Caudate nucleus (tissue), 63 donors: ENCODE measurements at places on chromosomes 13 and 19.

DNA sequence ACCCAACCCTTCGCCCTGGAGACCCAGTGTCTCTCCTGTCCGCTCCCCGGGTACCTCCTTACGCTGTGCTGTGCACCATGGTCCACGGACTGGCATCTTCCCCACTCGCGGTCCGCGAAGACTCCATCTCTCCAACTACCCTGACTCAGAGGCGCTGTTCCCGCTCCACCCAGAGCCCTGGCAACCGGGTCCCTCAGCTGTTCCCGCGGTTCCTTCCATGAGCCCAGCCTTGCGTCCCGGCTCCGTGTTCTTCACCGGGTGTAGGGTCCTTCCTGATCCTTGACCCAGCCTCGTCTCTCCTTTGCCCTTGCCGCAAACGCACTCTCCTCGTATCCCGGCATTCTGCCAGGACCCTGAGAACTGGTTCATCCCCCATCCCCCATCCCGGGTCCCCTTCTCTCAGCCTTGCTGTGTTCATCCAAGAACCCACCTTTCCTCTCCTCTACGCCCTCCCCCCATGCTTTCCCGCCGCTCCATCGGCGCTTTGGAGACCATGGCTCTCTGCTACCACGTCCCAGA, 664 bp downstream of the ICAM5 start:
- DNase-seq: no peak

DNA sequence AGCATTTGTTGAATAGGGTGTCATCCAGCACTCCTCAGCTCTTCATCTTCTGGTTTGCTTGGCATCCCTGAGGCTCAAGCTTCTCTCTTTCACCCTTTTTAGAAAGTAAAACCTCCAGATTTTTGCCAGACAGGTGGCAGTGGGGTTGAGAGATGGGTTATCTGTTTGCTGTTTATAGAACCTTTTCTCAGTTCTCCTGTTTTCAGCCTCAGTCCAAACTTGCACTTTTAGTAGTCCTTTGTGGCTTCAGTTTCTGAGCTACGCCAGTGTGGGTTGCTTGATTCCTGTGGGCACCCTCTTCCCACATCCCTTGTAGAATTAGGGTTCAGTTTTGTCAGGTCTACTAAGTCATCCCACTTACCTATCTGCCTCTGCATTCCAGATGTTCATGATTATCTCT, 147.9 kb downstream of the PAN3 start:
- DNase-seq: no peak

- peak; percentile 75 for DNase-seq
Observed at GRCh38 chr13:40190641-40191100, 475.8 kb downstream of the FOXO1 start.

DNA sequence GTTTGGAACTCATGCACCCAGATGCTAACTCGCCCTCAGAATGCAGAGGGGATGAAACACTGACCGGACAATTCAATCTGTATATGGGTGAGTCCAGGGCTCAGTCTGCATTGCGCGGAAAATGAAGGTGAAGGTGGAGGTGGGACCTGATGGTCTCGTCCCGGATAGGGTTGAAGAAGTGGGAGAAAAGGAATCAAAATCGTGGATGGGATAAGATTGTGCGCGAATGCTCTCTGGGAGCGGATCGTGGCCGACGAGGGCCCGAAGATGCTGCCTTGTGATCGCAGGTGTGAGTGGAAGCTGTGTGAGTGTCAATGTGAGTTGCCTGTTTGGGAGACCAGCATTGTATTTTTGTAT, 594 bp upstream of the ZNF850 start:
- DNase-seq: no peak

GRCh38 chr13:35260316-35260715, 216.2 kb downstream of the MAB21L1 start:
- no peak for DNase-seq

DNA sequence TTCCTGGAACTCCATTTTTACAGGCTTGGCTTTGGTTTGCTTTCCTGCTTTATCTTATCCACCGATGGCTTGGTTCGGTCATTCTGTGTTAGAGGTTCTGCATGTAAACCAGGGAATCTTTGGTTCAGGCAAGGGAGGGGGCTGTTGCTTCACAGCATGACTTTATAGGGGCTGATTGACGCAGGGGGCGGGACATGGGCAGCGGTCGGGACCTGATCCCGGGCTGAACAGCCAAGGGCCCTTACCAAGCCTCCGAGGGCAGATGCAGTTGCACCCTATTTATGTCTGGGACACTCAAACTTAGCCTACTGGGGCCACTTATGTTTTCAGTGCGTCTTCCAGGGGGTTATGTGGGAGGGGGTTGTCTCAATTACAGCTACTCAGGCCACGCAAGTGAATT, 312.4 kb downstream of the ZNF536 start:
- DNase-seq: no peak

GRCh38 chr13:27915301-27916207, 4.2 kb upstream of the PDX1 start:
- DNase-seq: no peak

DNA sequence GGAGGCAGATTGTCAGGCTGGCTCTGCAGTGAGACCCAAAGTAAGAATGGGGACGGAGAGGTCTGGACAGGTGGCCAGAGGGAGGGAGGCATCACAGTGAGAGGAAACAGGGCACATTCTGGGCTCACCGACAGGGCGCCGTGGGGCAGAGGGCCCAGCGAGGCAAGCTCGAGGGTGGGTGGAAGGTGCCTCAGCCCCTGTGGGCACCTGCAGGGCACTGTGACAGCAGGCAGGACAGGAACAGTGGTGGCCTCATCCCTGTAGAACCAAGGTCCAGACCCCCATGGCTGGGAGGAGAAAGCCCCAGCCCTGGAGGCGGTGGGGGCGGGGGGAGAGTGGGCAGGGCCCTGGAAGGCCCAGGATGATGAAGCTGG, 27.7 kb downstream of the PIP5K1C start:
- no peak for DNase-seq

GRCh38 chr19:13160557-13160956, 10.3 kb downstream of the IER2 start:
- DNase-seq: no peak

- DNase-seq: no peak
Observed at GRCh38 chr19:6925386-6925785, 38.0 kb downstream of the ADGRE1 start.

DNA sequence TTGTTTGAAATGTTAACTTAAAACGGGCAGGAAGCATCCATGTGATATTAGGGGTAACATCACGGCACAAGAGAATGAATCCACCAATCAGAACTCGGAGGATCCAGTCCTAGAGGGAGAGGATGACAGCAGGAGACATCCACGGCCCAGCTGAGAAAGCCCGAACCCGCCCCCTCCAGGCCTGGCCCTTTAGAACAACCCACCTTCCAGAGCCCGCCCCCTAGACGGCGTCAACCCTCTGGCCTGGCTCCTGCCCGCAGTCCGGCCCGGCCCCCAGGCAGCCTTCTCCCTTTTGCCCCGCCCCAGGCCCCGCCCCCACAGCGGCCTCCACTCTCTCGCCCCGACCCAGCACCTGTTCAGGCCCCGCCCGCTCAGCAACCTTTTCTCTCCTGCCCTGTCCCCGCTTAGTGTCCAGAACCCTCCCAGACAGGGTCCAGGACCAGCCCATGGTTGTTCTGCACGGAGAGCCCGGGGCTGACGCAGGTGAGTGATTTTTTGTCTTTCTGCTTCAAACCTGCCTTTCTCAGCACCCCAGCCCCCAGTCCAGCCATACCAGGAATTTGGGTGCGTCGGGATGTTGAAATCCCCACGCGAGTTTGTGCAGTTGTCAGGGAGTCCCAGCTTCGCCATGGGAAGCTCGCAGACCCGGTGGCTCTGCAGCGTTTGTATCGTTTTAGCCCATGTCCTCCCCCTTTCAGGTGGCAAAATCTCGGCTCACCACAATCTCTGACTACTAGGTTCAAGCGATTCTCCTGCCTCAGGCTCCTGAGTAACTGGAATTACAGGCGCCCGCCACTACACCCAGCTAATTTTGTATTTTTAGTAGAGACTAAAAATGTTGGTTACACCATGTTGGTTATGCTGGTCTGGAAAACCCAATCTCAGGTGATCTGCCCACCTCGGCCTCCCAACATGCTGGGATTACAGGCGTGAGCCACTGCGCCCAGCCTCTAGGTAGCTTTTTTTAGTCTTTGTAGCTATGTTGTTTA, 16.1 kb downstream of the ZNF816 start:
- DNase-seq: peak; percentile 2

DNA sequence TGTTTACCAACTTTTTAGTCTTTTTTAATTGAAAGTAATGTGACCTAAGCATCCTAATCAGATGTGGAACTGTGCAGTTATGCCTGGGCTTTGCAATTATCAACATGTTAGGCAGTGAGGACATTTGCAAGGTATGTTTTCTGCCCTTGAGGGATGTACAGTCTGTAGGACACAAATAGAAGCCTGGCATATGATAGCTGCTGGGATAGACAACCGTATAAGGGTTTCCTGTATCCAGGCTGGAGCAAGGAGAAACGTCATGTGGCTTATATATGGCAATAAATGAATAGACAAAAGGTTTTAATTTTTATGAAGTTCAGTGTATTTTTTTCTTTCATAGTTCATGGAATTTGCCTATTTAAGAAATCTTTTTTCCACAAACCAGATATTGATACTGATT, 2.0 kb upstream of the VPS36 start:
- no peak for DNase-seq

GRCh38 chr13:33931397-33932311, 113.7 kb downstream of the RFC3 start:
- DNase-seq: no peak

GRCh38 chr19:10829967-10830366, 6.0 kb downstream of the TMED1 start:
- DNase-seq: no peak

GRCh38 chr13:45205124-45205523, 4.3 kb upstream of the KCTD4 start:
- DNase-seq: no peak

DNA sequence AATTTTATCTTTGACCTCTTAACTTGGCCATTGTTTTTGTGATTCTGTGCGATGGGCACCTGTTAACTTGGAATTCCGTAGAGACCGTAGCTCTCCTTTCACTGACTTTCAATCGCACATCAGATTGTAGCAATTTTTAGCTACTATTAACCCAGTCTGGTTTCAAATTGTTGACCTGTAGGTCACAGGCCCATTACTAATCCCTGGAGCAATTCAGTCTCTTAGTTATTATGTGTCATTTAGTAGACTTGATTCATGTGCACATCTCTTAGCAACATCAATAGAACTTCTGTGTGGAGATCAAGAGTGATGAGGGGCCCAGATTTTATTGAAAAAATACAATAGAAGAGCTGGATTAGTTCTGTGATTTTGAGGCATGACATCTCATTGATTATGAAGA, 549.6 kb upstream of the SLC10A2 start:
- DNase-seq: no peak

- no peak for DNase-seq
Observed at GRCh38 chr19:43847246-43847645, 20.1 kb downstream of the ZNF283 start.

DNA sequence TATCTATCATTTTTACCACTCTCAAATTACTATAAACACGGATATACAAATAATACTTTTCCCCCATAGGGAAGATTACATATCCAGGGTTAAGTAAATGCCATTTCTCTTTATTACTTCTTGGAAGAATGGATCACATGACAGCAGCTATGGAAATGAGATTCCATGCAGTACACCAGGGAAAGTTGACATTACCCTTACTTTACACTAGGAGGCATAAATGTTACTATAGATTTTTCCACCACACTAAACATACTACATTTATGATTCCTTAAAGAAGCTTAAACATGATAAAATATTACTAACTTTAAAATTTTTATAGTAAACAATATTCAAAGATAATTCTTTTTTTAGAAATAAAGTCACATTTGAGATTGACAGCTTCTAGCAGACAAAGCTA, 611.4 kb downstream of the PCDH9 start:
- no peak for DNase-seq

DNA sequence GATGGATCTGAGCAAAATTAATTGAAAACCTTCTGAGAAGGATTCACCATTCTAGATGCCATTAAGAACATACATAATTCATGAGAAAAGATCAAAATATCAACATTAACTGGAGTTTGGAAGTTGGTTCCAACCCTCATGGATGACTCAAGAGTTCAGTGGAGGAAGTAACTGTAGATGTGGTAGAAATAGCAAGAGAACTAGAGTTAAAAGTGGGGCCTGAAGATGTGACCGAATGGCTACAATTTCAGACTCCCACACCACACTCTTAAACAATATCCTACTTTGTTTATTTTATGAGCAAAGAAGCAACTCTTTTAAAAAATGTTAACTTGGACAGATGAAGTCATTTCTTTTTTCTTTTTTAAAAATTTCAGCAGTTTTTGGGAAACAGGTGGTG, 354.3 kb downstream of the KLF12 start:
- no peak for DNase-seq

DNA sequence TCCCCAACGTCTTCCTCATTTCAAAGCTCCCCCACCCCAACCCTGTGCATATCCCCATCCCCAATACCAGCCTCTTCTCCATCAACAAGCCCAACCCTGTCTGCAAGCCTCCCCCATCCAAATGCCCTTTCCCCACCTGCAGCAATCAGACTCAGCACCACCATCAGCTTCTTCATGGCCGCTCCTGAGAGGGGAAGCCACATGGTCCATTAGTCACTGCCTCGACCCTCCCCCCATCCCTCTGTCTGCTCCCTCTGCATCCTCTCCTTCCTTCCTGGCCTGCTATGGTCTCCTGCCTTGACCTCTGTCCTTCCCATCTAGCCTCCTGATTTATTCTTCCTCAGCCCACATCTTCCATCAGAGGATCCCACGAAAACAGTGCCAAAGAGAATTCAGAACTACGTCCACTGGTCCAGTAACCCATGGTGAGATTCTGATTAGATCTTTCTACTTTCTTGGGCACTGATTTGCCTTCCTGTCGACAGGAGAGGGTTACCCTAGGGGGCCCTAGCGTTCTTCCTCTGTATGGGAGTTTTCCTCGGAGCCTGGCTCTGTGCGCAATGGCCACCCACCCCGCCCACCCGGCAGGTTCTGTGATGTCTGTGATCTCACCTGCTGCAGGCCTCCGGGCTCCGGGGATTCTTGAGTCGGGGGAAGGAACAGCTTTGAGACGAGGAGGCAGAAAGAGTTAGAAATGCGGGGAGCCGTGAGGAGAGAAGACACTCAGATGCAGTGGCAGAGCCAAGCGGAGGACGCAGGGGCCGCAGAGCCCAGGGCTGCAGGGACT, 1.3 kb downstream of the KLK6 start:
- DNase-seq: no peak

DNA sequence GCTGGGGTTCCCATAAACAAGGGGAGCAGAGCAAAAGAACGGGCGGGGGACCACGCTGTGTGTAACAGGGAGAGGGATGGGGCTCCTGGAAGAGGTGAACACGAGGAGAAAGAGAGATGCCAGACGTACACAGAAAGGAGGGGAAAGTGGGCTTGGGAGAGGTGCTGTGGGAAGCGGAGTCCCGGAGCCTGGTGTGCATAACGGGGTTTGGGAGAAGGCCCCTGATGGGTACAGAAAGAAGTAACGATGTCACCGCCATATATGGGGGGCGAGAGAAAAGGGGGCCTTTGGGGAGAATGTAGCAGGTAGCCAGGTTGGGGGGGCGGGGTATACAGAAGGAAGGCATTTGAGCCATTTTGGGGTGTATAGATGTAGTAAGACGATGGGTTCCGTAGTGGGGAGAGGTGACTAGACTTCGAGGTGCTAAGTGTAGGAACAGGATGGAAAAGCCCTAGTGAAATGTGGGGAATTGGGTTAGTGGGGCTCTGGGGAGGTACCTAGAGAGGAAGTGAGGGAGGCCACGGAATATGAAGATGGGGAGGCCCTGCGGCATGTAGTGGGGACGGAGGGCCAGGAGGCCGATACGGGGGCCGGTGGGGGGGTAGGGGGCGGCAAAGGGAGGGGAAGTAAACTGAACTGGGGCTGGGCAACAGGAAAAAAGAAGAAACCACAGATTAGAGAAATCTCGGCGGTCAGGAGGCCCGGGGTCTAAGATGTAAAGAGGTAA, 787 bp downstream of the ZNF580 start:
- DNase-seq: no peak
